Skeletal muscle cell (primary cell): ENCODE measurements at places on chromosomes 2 and 18.

DNA sequence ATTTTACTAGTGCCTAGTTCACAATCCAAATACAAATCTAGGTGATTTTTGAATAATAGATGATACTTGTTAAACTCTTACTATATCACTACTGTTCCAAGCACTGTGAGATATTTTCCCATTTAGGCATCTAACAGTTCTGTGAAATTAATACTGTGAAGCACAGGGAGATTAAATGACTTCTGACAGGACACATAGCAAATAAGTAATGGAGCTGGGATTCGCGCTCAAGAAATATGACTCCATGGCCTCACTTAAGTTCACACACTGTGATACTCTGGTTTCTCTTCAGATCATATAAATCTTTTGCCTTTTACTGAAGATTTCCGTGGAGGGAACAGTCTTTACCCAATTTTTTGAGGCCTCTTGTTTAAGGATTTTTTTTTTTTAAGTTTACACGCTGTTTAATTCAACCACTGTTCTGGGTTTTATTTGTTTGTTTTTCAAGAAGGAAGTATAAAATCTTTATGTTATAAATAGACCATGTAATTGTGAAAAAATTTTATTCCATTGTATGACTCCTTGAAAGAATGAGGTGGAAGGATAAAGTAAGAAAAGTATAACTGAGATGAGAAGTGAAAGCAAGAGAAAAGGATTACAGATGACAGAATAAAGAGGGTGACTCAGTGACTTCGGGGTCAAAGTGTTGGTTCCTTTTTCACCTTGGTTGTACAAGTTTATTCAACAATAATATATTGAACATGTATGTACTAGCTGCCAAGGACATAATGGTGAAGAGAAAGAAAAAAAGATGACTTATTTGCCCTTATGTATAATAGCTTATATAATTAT is 30.2 kb downstream of the RBM45 start:
- peak; percentile 0 for DNase-seq

GRCh38 chr18:79625195-79625923 is 54.2 kb upstream of the CTDP1 start:
- DNase-seq, result no peak

- DNase-seq, result no peak
Observed at GRCh38 chr2:16361261-16361995, 304.2 kb downstream of the CYRIA start.

DNA sequence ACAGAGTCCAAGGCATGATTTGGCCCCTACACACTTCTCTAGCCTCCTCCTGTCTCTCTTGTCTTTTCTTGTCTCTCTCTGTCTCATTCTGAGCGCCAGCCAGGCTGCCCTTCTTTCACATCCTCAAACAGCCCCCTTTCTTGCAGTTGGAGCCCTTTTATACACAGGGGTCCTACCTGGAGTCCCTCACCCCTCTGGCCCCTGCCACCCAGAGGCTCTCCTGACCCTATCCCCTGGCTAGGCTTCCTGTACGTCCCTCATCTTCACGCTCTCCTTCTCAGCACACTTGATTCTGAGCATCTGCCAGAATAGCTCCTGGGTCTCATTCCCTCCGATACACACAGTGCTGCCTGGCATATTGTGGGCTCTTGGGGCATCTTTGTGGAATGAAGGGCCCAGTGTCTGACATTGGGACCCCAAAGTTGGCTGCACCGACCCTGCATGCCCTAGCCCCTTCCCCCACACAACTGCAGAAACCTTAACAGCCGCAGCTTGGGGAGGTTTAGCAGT is 261.9 kb downstream of the DYSF start:
- no peak for DNase-seq

GRCh38 chr2:181957668-181958067 is 28.0 kb upstream of the PPP1R1C start:
- no peak for DNase-seq

DNA sequence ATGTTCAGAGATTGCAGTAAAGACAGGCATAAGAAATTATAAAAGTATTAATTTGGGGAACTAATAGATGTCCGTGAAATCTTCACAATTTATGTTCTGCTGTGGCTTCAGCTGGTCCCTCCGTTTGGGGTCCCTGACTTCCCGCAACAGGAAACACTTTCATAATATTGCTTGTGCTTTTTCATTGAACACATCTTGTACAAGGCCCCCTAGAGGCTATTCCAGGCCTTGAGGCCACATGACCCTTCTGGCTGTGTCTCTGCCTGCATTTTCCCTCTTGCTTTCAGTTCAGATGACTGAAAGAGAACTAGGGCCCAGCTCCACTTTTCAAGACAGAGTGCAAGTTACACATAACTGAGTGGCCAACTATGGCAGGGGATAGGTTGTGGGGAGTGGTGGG is 164.1 kb downstream of the TMEM247 start:
- no peak for DNase-seq

GRCh38 chr2:102001767-102002142 is 10.0 kb downstream of the IL1R2 start:
- no peak for DNase-seq

- no peak for DNase-seq
Observed at GRCh38 chr2:119306196-119306590, 60.4 kb downstream of the C2orf76 start.

- no peak for DNase-seq
Observed at GRCh38 chr2:38010995-38011394, 65.0 kb downstream of the CYP1B1 start.

GRCh38 chr2:113111823-113112287 is 15.5 kb upstream of the IL1RN start:
- DNase-seq, result no peak

GRCh38 chr18:9106800-9107584 is 4.5 kb downstream of the NDUFV2 start:
- DNase-seq, result no peak

- DNase-seq, result no peak
Observed at GRCh38 chr2:205171261-205171940, 510.9 kb upstream of the NRP2 start.

- DNase-seq, result no peak
Observed at GRCh38 chr2:117858336-117858735, 43.8 kb downstream of the DDX18 start.

DNA sequence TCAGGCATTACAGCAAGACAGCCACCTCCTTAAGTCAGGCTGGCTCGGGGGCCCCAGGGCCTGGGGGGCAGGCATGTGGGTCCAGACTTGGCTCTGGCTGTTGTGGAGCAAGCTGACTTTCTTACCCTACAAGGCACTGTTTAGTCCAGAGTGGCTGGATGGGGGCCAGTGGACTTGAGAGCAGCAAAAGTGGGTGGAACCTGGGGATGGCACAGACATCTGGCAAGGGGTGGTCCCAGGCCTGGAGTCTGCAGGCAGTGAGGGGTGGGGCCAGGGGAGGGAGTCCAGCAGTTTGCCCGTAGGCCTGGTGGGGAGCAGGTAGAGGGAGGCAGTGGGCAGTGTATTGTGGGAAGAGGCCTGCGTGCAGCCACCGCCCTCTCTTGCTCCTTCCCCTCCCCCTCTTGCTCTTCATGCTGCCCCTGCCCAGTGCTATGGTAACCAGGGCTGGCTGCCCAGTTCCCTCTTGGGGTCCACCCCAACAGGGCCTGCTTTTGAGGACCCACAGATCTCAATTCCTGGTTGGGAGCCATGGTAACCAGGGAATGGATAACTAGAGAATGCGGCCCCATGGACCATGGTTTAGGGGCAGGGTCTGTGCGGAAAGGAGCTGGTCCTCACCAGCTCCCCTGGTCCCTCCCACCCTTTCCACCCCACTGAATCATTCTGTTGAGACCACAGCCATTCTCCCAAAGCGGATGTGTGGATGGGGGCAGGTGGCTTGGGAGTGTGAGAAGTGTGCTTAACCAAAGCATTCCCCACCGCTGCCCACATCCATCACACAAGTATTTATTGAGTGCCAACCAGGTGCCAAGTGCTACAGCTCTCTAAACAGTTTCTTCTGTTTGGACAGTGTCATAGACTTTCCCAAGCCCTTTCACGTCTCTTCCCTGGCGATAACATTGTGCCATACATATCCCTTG is 19.3 kb downstream of the SPEG start:
- DNase-seq, result peak; percentile 91

GRCh38 chr2:47636176-47636575 is 146.8 kb upstream of the MSH6 start:
- no peak for DNase-seq

DNA sequence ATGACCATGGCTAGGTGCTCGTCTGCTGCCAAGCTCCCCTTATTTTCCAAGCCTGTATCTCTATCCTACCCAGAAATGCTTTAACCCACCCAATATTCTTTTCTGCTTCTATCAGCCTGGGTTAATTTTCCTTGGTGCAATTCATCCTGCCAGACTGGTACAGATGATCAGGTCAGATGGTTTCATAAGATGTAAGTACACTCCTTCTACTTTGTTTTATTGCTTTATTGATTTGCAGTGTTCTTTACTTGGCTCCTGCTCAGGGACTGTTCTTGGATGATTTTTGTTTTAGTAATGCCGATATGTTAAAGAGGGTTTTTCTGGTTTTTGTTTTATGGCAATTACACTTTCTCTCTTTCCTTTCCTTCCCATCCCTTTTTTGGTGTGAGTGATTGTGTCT is 2.4 kb upstream of the SGO2 start:
- no peak for DNase-seq

DNA sequence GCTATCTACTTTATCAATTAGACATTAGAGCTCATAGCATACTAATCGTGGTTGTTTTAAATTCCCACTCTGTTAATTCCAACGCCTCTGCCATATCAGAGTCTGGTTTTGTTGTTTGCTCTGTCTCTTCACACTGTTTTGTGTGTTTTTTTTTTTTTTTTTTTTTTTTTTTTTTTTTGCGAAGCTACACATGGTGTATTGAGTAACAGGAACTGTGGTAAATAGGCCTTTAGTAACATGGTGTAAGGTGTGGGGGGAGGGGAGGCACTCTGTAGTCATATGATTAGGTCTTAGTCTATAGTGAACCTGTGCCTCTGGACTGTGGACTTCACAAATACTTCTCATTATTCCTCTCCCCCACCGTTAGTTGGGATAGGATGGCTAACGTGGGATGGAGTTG is 370.7 kb upstream of the RAB12 start:
- DNase-seq, result no peak

- DNase-seq, result no peak
Observed at GRCh38 chr2:219644801-219645480, 17.5 kb downstream of the SLC4A3 start.

GRCh38 chr2:77391119-77391518 is 131.1 kb downstream of the LRRTM4 start:
- no peak for DNase-seq

DNA sequence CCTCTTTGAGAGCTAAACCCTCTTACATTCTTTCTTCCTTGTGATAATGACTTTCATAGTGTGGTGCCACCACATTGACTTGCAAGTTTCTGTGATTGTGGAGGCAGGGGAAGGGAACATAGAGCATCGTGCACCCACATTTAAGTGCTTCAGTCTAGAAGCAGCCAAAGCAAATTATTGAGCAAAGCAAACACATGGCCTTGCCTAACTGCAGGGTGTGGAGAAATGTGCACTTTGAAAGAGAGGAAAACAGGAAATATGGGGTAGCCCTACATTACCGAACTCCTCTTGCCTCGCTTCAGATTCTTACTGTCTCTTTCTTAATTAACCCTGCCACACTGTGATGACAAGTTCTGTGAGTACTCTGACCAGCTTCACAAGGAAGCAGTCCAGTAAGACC is 814.6 kb downstream of the SLC4A3 start:
- no peak for DNase-seq

DNA sequence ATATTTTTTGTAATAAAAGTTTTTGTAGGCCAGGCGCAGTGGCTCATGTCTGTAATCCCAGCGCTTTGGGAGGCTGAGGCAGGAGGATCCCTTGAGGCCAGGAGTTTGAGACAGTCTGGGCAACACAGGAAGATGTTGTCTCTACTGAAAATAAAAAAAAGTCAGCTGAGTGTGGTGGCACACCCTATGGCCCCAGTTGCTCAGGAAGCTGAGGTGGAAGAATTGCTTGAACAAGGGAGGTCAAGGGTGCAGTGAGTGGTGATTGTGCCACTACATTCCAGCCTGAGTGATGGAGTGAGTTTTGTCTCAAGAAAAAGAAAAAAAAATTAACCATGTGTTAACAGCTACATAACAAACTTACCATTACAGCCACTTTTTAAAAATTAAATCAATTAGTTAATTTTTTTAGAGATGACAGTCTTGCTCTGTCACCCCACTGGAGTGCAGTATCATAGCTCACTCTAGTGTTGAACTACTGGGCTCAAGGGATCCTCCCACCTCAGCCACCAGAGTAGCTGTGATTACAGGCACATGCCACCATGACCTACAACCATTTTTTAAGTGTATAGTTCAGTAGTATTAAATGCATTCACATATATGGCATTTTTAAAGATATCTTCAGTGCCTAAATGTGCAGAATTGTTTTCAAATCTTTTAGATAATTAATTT is 67.2 kb upstream of the ACYP2 start:
- no peak for DNase-seq

- DNase-seq, result peak; percentile 84
Observed at GRCh38 chr2:219309278-219309677, at the start of gene PTPRN. Gene PTPRN (minus strand): TSS chr2:219309401. CDS start chr2:219309332, 69 bp downstream.

DNA sequence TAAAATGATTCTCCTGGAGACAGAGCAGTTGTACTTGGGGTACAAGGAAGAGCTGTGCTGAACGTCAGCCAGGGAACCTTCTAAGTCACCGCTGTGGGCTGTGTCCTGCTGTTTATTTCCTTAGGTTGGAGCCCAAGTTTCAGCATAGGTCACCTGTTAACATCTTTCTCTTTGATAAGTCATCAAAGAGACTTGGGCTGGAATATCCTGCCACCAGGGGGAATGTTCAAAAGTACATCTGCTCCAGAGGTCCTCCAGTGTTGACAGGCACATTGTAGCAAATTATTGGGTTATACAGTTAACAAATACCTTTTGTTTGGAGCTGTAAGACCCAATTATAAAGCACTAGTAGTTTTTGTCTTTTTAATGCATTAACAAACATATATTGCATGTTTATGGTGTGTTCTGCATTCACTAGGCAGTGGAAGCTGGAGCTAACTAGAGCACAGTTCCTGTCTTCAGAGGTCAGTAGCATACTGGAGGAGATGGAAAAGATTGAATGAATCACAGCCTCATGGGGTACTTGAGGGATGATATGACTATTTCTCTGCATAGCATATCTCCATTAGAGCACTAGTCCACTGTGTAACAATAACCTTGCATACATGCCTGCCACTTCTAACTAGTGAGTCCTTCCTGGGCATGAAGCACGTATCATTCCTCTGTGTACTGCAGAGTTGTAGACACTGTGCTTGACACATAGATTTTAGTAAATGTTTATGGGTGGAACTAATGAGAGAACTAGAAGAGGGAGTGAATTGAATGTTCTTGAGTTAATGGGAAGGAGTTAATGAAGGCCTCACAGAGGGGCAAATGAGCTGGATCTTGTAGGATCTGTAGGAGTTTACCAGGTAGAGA is 182.1 kb downstream of the AGAP1 start:
- no peak for DNase-seq

GRCh38 chr2:22901471-22902179 is 483.4 kb upstream of the KLHL29 start:
- no peak for DNase-seq
